ENCODE measurements at places on chromosomes 1 and 21. TPM values are rescaled to one million over a fixed set of nuclear protein-coding genes. Genes with fewer than 3 reads are reported as not detected.

GRCh38 chr1:85027242-85027983, 20.9 kb downstream of the MCOLN3 start:
- DNase-seq: no peak

HTR1D gene
- not detected for total RNA-seq

- no peak for DNase-seq
These were observed 36.0 kb upstream of the POFUT2 start for GRCh38 chr21:45323487-45324311.

TNNT2 gene
- not detected for total RNA-seq

NPHS2 gene
- not detected for total RNA-seq

- no peak for DNase-seq
These were observed 1581.5 kb downstream of the NCAM2 start for GRCh38 chr21:22579741-22580140.

DENND2D gene
- 2.4 TPM for total RNA-seq

- no peak for DNase-seq
These were observed 2.8 kb downstream of the LAPTM5 start for GRCh38 chr1:30754684-30755171.

- DNase-seq: no peak
These were observed 458.3 kb upstream of the BRINP3 start for GRCh38 chr1:190935925-190936324.

DNA sequence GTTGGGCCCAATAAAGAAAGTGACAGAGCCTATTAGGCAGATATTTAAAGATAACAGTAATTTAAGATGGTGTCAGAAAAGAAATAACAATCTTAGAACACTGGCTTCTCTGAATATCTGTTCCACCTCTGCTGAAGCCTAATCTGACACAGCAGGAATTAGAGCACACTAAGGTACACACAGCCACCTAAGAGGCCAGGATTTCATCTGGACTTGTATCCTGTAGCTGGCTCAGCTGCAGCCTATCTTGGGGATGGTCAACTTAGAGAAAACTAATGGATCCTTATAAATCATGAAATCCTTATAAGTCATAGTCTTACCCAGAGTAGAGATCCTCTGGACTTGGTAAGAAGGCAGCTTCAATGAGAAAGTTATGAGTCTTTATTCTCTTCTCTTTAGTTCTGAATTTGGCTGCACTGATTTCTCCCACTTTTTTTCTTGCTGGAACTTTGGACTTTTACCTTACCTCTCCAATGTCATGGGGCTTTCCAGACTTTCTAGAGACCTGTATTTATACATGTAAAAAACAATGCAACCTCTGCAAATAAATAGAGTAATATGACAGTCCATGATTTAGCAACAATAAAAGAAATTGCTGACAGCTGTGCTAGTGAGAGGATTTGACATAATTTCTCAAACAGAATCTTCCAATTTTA, at the start of gene GBP7:
GBP7 (minus strand) TSS at position 403 of the 656 bp plus-strand sequence. CDS start 4,068 bp downstream, outside the sequence.
- DNase-seq: no peak

SLC45A3 gene
- 1.3 TPM for total RNA-seq

DNA sequence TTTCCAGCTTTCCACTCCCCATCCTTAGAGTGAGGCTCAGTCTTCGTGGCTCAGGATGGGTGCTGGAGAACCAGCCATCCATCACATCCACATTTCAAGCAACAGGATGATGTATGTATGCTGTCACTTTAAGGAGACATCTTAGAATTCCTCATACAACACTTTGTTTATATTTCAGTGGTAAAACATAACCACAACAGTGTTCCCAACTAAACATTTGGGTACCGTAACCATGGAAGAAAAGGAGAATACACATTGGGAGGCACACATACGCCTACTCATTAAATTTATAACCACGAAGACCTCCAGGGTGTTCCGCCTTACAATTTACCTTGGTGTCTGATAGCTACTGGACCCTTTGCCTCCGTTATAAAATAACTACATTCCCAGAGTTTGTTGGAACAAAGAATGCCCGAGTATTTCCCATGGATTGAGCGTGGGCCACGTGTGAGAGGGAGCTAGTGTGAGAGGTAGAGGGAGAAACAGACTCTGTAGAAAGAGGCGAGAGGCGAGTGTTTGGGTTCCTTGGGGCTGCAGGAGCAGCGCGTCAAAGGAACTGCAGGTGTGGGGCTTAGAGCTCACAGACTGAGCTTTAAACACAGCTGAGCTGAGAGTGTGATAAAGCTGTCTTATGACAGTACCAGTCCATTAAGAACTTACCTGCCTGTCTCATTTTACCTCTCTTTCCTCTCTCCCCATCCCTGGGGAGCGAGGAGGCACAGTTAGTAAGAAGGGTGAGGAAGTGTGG, 111.5 kb upstream of the USP24 start:
- no peak for DNase-seq

PAQR6 gene
- 7.7 TPM for total RNA-seq

LHX8 gene
- total RNA-seq: 0.64 TPM

DNA sequence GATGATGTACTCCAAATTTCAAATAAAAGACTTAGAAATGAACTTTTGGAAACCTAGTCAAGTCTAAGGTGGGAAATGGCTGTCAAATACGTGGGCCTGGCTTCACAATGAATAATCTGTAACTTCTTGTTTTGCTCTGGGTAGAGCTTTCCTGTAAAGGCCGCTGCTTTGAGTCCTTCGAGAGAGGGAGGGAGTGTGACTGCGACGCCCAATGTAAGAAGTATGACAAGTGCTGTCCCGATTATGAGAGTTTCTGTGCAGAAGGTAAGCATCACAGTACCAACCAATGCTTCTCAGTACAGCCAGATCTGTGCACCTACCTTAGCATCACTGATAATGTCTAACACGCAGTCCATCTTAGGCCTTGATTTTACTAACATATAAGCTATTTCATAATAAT, 73.6 kb downstream of the TPR start:
- no peak for DNase-seq

GRCh38 chr21:44295163-44295573, 4.7 kb upstream of the PFKL start:
- no peak for DNase-seq

GRCh38 chr1:5815211-5815610, 177.0 kb downstream of the NPHP4 start:
- DNase-seq: no peak

GRCh38 chr1:107867422-107867821, 97.6 kb downstream of the VAV3 start:
- no peak for DNase-seq

GRCh38 chr1:171597203-171597602, 24.8 kb upstream of the MYOCOS start:
- no peak for DNase-seq

DNA sequence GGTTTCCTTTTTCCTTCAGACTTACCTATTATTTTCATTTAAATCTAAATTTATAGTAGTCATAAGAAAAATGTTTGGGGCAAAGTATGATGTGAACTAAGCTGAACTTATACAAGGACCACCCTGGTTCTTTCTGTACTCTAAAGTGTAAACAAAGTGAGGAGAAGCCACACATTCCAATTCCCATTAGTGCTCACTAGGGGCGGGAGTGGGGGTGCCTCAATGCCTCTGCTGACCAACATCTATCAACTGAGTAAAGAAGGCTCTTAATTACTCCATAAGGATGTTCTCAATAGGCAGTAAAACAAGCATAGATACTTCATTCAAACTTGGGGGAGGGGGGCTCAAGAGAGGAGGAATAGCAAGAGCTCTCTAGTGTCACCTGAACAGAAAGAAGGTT, 151.7 kb downstream of the CDC42BPA start:
- DNase-seq: no peak

GRCh38 chr1:85652327-85652726, 55.9 kb downstream of the ZNHIT6 start:
- DNase-seq: no peak

- peak; percentile 59 for DNase-seq
These were observed 723 bp downstream of the CDC42BPA start for GRCh38 chr1:227317523-227318015.

GRCh38 chr1:231626951-231627614, 493 bp downstream of the DISC1 start:
- DNase-seq: no peak

DPT gene
- 0.27 TPM for total RNA-seq
